Right lung (tissue), 10 donors: ENCODE measurements at places on chromosomes 16 and 17. TPM values are rescaled to one million over a fixed set of nuclear protein-coding genes. Genes with fewer than 3 reads are reported as not detected.

The TBC1D3 gene
- polyA plus RNA-seq, result not detected

The NOL3 gene
- 16.1 TPM for polyA plus RNA-seq

The PPP1R27 gene
- 1.7 TPM for polyA plus RNA-seq

The SULT1A2 gene
- polyA plus RNA-seq, result 4.0 TPM

GRCh38 chr16:75761108-75761507, 34.8 kb upstream of the CPHXL start:
- no peak for DNase-seq

GRCh38 chr16:20905576-20905975, 5.0 kb downstream of the LYRM1 start:
- DNase-seq, result no peak

DNA sequence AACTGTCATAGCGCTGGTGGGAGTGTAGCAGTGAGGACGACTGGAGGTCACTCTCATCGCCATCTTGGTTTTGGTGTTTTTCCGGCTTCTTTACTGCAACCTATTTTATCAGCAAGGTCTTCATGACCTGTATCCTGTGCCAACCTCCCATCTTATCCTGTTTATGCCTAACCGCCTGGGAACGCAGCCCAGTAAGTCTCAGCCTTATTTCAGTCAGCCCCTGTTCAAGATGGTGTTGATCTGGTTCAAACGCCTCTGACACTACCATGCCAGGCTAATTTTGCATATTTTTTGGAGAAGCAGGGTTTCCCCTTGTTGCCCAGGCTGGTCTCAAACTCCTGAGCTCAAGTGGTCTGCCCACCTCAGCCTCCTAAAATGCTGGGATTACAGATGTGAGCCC, 179.8 kb upstream of the HSBP1 start:
- DNase-seq, result no peak

- no peak for DNase-seq
Measured at GRCh38 chr17:46887717-46888116, 35.2 kb upstream of the GOSR2 start.

- DNase-seq, result no peak
Measured at GRCh38 chr16:85412911-85413520, 200.1 kb upstream of the GSE1 start.
